Suppressor macrophage treated with lipopolysaccharide for 1 hour (primary cell): ENCODE measurements at places on chromosomes 12 and 14.
A peak's percentile ranks its signal among the peaks of the same experiment; 100 is the strongest.

DNA sequence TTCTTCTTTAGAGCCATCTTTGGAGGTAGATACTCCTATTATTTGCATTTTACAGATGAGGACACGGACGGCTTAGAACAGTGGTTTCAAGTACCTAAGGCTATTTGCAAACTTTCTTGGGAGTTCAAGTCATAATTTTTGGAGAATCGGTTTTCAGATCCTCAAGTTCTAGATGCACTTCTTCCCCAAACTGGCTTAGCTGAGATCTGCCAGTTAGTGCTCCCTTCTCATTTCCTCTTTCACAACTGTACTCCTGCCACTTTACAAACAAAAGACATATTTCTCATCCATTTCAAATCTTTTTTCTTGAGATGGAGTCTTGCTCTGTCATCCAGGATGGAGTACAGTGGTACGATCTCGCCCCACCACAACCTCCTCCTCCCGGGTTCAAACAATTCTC, 77.3 kb downstream of the HELB start:
- DNase-seq, result peak; percentile 56

- DNase-seq, result no peak
Observed at GRCh38 chr12:45626965-45627364, 102.5 kb upstream of the ARID2 start.

DNA sequence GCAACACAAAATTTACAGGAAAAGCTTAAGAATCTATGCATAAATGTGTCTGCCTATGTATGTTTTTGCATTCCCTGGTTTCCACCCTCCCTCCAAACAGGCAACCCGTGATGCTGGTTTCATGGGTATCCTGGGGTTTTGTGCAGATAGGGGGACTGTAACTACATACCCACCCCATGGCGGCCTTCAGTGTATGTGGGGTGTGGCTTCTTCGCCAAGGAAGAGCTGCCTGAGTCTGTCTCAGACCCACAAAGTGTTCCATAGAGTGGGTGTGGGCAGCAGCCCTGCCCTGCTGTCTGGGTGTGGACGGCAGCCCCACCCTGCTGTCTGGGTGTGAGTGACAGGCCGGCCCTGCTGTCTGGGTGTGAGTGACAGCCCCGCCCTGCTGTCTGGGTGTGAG, 174.8 kb downstream of the ADGRD1 start:
- DNase-seq, result no peak

DNA sequence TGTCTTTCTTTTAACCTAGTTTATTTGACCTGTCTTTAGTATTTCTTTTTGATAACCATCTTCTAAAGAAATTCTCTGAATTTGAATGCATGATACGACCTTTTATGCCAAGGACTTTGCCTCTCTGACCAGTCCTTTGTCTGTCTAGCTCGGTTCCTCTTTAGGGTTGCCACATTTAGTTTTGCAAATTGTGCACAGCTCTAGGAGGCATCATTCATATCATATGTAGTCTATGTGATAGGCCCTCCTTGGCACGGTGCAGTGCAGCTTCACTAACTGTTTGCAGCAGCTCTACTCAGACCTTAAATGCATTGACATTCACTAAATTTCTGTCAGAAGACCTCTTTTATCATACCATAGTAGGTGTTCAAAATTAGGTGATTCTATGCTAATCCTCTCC, 75.6 kb downstream of the USP15 start:
- peak; percentile 16 for DNase-seq

DNA sequence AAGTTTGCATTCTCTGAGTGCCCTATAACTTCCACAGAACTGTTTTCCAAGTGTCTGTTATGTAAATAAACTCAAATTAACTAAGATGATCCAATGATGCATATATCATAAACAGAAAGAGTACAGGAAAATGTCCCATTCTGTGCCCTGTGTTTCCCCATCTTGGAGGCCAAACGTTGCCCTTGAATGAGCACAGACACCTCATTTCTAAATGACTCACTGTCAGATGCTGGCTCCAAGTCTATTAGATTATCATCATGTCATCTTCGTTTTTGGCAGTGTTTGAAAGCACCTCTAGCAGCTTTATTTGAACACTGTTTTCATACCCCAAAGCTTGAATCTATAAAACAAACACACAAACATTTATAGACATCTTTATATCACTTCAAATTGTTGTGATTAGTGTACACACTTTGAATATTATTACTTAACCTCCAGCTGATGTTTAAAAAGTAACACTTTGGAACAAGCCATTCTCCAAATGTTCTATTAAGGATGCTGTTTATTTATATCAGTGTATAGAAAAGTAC, 424.2 kb downstream of the NOVA1 start:
- no peak for DNase-seq

DNA sequence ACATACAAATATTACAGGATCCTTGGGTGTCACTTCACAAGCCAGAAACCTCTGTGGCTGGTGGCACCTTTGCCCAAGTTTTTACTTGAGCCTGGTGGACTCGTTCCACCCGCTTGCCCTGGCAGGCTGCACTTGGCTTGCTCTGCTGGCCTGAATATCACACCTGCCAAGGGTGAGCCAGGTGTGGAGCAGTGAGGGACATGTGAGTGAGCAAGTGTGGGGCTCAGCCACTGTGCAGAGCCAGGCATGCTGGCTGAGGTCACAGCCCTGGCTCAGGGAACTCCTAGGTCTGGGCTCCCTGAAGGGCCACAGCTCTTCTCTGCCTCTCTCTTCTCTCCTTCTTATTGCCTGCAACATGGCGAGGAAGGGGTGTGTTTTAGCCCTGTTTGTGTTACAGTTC, 82.0 kb downstream of the SLC16A7 start:
- no peak for DNase-seq

DNA sequence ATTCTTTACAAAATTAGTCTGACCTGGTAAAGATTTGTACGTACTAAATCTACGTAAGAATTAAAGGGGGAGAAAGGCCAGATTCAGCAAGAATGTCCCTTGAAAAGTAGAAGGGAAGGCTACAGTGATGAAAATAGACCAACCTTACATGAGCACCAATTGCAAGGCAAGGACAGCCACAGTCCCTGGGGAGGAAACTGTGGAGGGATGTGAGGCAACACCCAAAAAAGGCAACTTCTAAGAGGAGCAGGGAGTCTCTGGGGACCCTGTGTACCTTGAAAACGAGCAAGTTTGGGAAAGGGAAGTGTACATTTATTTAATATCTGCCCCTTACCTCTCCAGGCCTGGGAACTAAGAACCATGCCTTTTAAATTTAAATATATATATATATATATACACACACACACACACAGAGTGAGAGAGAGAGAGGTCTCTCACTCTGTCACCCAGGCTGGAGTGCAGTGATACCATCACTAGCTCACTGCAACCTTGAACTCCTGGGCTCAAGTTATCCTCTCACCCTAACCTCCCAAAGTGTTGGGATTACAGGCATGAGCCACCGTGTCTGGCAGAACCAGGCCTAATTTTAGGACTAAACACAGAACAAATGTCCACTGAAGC, 56.4 kb downstream of the TMCC3 start:
- DNase-seq, result no peak

- DNase-seq, result no peak
Observed at GRCh38 chr12:19419086-19419485, 20.2 kb upstream of the AEBP2 start.

DNA sequence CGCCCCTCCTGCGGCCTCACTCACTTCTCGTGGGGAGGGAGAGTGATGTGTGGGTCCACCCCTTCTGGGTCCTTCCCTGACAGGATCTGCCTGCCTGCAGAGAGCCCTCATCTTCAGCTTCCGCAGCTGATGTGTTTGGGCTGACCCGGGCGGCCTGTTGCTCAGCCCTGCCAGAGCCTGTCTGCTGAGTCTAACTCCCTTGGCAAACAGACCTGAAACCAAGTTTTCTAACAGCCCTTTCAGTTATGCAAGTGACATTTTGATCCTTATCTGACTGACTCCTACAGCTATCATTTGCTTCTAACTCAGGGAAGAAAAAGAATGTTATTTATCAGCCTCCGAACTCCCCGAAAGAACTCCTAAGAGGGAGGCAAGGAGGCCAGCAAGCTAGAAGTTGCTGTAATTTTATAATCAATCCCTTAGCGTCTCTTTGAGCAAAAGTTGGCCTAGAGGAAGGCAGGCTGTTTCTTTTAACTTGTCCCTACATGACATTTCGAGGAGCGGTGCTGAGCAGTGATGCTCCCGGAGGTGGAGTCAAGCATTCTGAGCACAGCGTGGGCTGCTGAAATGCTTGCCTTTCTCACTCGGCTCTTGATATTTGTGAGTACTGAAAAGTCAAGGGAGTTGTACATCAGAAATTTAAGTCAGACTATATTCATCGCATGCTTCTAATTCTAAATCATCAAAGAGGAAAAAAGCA, 31.5 kb upstream of the CACNA2D4 start:
- no peak for DNase-seq

DNA sequence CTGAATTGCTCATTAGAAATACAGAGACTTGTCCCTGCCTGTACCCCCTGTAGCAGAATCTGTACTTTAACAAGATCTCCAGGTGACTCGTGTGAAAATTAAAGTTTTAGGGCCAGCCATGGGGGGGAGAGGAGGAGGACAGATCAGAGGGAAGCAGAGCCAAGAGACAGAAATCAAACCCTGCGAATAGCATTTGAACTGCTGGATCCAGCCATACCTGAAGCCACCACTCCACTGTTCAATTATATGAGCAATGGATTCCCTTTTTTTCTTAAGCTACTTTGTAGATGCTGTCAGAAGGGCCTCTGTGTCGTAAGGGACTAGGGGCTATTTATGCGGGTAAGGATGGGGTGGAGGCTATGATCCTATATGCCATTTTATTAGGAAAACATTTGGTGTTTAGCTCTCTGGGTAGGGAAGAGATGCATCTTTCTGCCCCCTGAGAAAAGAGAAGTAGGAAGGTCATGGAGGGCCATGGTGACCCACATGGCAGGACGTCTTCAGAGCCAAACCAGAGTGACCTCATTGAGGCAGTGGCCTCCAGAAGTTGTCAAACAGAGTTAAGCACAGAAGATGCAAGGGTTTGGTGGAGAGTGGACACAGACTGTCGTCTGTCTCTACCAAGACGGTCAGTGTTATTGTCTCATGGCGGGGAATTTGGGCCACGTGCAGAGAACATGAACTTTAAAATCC, 203.9 kb downstream of the PHETA1 start:
- DNase-seq, result no peak

GRCh38 chr12:79406993-79407392, 283.8 kb downstream of the PAWR start:
- no peak for DNase-seq

DNA sequence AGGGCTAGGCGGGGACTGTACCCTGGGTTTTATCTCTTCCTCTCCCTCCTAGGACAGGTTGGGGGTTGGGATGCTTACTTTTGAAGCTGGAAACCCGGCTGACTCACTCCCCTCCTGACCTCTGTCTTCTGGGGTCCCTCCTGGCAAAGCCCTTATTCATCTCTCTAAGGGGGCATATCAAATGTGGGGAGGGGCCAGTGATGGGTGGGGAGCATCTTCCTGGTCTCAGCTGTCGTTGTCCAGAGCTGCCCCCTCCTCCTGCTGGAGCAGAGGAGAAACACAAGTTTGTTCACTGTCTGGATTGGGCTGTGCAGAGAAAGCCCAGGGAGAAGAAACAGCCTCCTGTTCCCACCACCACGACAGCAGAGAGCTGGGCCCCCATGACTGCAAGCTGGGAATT, 85.8 kb downstream of the TNFAIP2 start:
- no peak for DNase-seq

DNA sequence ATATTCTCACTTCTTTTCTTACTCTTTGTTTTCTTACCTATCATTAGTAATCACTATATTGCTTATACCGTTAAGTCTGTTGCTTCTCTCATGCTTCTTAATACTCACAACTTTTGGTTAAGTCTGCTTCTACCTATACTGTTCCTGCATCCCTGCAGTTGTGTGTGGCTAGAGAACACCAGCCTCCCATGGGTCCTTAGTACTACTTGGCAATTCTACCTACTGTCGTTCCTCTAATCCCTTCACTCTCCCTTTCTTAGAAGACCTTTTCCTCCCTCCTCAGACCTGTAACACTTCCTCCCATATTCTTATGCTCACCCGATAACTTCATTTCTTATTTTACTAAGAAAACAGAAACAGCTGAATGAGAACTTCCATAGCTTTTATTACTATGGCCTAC, 29.3 kb downstream of the CNOT2 start:
- DNase-seq, result no peak

- no peak for DNase-seq
Observed at GRCh38 chr12:22266101-22266500, 68.4 kb downstream of the ST8SIA1 start.

DNA sequence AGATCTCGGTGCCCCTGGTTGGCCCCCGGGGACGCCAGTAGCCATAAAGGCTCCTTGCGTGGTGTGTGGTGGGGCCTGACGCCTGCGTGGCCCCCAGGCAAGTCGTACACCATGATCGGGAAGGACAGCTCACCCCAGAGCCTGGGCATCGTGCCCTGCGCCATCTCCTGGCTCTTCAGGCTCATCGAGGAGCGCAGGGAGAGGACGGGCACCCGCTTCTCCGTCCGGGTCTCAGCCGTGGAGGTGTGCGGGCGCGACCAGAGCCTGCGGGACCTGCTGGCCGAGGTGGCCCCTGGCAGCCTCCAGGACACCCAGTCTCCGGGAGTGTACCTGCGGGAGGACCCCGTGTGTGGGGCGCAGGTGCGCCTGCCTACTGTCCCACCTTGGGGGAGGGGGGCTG, 34.5 kb downstream of the KIF26A start:
- DNase-seq, result no peak

DNA sequence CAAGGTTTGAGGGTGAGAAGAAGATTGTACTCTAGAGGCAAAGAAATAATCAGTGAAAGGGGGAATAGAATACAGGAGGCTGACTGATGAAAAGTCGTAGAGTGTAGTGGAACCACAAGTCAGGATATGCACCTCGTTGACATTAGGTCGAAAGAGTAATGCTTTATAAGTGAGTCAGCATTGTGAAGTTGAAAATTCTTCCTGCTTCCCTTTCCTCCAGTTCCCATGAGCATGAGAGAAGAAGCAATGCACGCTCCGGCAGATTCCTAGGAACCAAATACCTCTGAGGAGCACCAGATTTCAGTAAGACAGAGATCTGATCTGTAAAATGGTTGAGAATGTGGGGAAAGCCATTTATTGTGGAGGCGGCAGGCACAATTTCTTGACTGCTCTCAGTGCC, 16.5 kb downstream of the CCER1 start:
- no peak for DNase-seq

GRCh38 chr12:132343294-132344004, 14.1 kb upstream of the GALNT9 start:
- no peak for DNase-seq

DNA sequence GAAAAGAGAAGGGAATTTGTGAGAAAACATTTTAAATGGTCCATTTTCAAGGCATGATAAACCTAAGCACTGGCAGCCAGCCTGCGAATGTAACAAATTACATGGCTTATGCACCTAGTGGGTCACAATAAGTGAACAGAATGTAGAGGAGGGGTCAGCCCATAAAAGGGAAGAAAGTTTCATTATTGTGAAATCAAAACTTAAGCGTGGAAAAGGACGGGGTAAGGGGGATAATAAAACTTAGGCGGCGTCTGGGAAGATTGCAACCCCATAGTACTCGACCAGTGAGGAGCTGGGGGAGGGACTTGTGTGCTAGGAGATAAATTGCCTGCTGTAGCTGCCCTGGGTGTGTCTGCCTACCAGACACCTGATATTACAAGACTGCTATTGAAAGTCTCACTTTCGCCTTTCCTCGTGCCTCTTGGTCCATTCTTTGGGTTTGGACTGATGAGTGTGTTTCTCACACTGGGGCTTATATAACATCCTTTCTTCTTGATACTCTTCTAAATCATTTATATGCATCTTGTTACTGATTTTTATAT, 40.6 kb downstream of the ZDHHC17 start:
- DNase-seq, result no peak

- DNase-seq, result peak; percentile 3
Observed at GRCh38 chr12:29733060-29733459, 50.7 kb downstream of the TMTC1 start.

GRCh38 chr14:38629412-38629811, 373.5 kb upstream of the CLEC14A start:
- no peak for DNase-seq

- no peak for DNase-seq
Observed at GRCh38 chr14:105410642-105411016, 9.0 kb upstream of the MTA1 start.
